ENCODE measurements at places on chromosomes 4 and X.

DNA sequence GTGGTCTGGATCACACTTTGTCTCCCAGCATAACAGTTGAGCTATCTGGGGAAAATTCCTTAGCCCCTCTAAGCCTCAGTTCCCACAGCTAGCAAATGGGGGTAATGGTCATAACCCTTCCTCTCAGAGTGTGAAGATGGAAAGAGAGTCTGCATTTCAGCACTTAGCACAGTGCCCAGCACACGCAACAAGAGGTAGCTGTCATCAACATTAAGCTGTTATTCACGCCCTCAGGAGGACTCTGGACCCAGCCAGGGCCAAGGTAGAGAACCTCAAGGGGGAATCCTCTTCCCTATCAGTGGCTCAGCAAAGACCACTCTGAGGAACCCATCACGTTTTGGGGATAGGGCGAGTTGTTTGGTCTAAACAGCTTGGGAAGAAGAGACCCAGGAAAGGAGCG is 258.6 kb downstream of the FBXW7 start:
- DNase-seq, result no peak

DNA sequence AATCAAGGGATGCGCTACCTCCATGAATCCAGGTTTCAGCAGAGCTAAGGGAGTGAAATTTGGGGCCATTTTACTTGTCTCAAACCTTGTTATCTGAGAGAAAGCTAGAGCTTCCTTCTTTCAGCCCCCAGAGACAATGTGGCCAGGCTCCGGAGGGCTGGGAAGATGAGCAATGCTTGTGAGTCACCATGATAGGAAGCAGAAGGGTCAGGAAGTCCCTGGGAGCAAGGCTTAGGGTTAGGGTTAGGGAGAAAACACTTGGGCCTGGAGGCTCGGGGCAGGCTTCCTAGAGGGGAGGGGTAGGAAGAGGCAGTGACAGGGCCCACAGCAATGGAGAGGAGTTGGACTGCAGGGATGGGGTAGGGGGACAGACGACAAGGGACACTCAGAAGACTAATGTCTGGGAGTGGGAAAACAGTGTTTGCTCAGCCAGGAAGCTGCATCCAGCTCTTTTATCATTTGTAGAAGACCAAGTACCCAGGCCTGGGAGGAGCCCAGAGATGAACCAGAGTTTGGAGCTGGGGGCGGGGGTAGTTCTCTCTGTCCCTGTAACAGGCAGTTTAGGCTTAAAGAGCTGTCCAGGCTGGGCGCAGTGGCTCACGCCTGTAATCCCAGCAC is 16.4 kb upstream of the PORCN start:
- DNase-seq, result no peak

DNA sequence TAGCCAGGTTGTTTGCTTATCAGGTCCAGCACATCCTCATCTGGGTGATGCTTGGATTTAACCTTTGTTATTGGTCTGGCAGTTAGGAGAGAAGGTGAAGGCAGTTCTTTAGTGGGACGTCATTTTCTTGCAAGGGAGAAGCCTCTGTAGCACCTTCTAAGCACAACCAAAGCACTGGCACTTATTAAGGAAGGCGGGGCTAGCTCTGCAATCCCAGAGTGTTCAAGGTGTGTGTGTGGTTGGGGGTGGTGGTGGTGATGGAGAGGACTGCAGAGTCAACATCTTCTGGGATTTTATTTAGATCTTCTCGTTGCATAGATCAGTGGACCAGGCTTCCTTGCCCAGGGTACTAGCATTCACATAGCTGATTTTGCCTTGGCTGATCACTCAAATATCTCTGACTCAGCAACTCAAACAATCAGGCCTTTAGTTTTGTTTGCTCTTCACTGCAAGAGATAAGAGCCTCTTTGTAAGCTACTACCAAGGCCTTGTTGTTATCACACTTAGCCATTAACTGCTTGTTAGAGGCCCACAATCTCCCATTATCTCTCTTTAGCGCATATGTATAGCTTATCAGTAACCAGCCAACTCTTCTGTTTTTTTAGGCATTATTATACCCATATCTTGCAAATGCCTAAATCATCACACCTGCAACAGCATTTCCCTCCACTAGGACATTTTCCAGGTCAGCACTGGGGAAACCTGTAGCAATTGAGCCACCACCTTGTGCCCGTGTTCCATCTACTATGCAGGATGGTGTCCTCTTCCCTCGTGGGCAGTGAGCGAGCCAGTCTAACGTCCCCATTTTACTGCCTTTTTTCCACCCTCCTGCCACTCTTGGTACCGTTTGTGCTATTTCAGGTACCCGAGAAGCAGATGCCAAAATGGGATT is 36.5 kb upstream of the LINC00632 start:
- no peak for DNase-seq

DNA sequence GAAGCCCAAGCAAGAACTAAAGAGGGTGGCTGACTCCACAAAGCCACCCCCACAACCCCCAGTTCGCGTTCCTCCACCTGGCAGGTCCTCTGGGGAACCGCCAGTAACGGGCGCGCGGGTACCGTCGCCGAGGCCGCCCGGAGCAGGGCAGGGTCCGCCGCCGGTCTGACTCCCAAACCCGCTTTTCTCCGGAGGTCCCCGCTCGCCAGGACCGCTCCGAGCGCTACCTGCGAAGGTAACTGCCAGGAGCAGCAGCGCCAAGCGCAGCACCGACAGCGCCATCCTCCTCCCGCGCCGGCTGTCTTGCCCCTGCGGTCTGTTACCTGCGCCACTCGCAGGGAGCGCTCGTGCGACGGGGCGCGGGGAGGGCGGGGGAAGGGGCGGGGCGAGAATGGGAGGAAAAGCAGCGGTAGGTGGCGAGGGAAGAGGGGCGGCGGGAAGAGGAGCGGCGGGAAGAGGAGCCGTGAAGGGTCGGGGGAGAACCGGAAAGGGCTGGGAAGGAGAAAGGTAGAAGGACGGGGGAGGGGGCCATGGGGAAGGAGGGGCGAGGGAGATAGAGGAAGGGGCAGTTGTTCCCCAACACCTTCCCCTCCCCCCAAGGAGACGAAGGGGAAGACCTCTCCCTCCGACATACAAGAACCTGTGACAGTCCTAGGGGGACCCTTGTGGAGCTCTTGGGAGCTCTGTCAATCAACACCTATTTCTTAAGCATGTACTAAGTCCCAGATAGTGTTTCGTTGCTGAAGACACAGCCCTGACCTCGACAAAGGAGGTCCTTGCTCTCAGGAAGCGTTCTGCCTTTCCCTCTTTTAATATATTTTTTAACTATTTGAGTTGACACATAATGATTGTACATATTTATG is at the start of gene SPINK2:
Gene SPINK2, minus strand, starts transcription at position 321 of the 863 bp plus-strand sequence. Its CDS starts 39 bp downstream, at position 282.
- peak; percentile 48 for DNase-seq

- DNase-seq, result no peak
Observed at GRCh38 chr4:38523054-38523453, 140.9 kb upstream of the KLF3 start.

DNA sequence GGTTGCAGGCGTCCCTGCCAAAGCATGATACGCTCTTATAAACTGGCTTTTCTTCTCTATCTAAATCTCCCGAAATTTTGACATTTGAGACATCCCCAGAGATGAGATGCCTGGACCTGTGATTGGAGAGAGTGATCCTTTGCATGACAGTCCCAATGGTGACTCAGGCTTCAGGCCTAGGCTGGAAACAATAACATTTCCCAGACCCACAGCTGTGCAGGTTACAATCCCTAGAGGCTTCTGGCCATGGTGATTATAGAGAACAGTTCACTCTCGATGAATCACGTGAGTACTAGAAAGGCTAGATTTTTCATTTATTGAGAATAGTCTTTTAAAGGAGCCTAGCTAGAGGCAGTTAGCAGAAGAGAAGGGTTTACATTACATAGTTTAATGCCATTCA is 75.9 kb downstream of the SPATA18 start:
- DNase-seq, result no peak

Data from stimulated activated CD4-positive, alpha-beta T cell treated with anti-CD3 and anti-CD28 coated beads, Interleukin-1b, Interleukin-23, amount 100 ng/mL, for 48 hours (primary cell).